ENCODE measurements at places on chromosomes 1 and 21.

DNA sequence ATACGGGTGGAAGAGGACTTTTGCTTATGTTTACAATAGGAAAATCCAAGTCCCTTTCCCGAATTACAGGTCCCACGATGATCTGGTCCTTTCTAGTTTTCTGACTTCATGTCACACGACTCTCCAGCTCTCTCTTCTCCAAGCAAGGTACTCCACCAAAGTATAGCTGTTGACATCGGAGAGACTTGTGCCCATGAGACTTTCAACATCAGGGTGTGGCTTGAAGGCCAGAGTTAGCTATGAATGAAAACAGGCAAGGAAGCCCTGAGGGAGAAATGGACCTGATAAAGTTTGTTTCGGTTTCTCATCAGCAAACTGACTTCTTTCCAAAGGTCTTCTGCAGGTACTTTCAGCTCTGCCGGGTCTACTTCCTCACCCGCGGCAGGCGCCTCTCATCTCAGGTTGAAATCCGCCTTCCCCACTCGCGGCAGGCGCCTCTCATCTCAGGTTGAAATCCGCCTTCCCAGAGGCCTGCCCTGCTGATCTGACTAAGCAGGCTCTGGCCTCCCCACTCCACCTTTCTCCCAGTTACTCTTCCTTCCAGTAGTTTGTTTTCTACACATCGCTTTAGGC lies 2.1 kb upstream of the PER3 start:
- DNase-seq: no peak

DNA sequence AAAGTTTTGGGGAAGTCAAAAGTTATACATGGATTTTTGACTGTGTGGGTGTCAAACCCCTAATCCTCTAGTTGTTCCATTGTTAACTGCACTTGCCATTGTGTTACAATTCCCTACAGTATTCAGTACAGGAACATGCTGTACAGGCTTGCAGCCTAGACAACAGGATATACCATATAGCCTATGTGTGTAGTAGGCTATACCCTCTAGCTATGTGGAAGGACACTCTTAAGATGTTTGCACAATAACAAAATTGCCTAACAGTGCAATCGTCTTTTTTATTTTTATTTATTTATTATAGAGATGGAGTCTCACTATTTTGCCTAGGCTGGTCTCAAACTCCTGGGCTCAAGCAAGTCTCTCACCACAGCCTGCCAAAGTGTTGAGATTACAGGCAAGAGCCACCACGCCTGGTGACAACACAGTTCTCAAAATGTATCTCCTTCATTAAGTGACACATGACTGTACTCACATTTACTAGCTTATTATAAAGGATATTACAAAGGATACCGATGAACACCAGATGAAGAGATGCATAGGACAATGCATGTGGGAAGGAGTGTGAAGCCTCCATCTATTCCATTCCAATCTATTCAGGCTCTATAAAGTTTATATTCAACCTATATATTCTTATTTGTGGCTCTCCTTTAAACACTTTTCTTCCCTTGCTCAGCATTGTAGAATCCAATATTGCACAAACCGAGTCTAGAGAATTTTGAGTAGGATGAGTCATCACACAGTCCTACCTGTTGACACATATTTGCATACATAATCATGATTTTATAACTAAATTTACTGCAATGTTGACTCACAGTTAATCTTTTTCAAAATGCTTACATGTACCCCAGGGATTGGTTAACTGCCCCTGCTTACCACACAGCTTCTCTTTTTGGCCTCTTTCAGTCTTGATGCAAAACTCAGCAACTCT lies 28.4 kb upstream of the CEP350 start:
- no peak for DNase-seq

DNA sequence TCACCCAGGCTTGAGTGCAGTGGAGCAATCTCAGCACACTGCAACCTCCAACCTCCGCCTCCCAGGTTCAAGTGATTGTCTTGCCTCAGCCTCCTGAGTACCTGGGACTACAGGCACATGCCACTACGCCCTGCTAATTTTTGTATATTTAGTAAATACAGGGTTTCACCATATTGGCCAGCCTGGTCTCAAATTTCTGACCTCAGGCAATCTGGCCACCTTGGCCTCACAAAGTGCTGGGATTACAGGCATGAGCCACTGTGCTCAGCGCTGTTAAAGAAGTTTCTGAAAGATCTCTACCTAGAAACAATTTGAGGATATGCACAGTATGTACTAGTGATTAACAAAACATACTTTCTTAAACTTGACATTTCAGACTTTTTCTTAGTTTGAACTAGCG lies 182.6 kb upstream of the ESRRG start:
- DNase-seq: no peak

- DNase-seq: no peak
Measured at GRCh38 chr21:45889256-45889655, 92.3 kb upstream of the COL6A1 start.

DNA sequence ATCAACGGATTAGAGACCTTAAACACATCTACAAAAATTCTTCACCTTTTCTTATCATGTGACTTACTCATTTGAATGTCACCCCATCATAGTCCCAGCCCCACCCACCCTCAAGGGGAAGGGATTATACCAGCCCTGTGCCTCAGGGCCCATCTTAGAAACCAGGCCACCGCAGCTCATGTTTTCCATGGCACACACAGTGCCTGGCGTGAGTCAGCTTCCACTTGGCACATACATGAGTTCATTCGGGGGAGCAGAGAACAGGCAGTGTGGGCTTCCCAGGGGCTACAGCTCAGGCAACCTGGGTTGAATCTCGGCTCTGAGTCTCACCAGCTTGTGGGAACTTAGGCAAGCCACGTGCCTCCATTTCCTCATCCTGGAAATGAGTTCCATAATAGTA lies 310.6 kb downstream of the NPHP4 start:
- no peak for DNase-seq

DNA sequence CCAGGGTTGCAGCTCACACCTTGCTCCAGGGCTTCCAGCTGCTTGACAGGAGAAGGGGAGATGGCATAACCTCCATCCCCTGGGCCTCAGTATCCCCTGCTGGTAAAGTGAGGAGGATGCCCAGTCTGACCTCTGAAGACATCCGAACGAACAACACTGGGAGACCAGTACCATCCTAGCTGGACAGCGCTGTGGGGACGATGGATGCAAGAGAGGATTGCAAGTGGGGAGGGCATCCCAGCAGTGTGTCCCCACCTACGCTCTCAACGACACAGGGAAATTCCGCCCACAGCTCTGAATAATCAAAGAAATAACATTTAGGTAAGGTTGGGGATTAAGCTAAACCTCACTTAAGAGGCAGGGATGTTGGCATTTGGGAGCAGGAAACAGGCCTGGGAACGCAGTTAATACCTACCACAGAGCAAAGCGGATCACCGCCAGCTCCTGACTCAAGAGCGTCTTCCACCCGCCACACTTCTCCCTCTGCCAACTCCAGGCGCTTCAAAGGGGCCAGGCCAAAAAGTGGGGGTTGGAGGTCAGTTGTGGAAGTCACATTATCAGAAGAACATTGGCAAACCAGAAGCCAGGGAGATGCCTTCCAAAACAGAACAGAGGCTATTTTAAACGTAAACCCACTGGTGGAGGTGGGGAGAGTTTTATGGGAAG lies 47.6 kb downstream of the SSBP3 start:
- no peak for DNase-seq

DNA sequence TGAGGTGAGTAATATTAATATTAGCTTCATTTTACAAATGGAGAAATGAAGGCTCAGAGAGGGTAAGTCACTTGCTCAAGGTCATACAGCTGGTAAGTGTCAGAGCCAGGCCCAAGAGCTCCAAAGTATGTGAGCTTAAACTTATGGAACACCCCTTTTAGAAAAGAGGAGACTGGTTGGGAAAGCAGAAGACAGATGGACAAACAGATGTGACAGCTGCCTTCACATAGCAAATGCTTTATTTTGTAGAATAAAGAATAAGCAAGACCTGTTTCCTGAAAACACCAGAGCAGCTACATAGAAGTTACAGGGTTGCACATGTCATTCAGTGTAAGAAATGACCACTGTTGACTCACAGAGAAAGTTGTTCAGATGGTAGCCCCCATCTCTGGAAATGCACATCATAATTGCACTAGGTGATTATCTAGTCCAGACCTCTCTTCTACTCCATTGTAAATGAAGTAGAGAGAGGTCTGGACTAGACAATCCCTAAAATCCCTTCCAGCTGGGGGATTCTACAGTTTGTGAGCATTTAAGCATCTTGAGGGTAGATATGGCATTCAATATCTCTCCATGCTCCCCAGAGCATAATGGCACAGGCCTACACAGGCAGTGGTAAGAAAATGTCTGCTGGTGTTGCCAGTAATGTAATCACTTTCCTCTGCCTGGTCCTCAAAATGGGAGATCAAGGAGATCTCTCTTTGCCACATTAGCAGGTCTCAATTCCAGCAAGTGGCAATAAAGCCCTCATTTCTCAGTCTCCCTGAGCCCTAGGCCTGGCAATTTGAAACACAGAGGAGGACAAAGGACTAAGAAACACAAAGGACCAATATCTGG lies 188.2 kb upstream of the FGGY start:
- DNase-seq: no peak

GRCh38 chr1:35201631-35202030 lies 8.7 kb upstream of the SFPQ start:
- no peak for DNase-seq

GRCh38 chr1:170694172-170694926 lies 30.4 kb downstream of the PRRX1 start:
- DNase-seq: no peak

All from ureter (tissue), 1 donor.